ENCODE measurements at places on chromosomes 11 and 22.

DNA sequence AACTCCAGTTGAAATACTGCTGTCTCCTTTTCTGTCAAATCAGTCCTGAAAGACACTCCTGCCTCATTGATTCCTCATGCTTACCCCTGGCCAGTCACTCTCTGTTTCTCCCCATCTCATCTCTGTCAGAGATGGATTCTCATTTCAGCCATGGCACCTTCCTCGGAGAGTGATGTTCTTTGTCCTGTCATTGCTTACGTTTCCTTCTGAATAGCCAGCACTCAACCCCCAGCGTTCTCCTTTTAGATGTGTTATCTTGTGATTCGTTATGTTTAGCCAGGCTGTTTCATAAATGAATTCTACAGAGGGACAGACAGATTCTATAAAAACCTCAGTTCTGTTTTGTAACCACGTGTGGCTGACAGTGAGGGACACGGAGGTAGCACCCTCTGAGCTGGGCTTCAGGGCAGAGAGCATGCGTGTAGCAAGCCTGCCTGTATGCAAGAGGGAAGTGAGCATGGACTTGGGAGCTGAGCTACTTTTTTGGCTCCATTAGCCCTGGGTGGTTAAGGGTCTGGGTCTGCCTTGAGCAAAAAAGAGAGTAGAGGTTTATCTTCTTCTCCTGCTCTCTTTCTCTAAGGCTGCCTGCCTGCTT is 354.6 kb downstream of the DDX10 start:
- no peak for DNase-seq

GRCh38 chr11:128719556-128719824 is 25.6 kb downstream of the FLI1 start:
- no peak for DNase-seq

- no peak for DNase-seq
Observed at GRCh38 chr11:63840356-63841060, 1.6 kb downstream of the MARK2 start.

- no peak for DNase-seq
Observed at GRCh38 chr11:12159351-12160099, 49.1 kb downstream of the MICAL2 start.

DNA sequence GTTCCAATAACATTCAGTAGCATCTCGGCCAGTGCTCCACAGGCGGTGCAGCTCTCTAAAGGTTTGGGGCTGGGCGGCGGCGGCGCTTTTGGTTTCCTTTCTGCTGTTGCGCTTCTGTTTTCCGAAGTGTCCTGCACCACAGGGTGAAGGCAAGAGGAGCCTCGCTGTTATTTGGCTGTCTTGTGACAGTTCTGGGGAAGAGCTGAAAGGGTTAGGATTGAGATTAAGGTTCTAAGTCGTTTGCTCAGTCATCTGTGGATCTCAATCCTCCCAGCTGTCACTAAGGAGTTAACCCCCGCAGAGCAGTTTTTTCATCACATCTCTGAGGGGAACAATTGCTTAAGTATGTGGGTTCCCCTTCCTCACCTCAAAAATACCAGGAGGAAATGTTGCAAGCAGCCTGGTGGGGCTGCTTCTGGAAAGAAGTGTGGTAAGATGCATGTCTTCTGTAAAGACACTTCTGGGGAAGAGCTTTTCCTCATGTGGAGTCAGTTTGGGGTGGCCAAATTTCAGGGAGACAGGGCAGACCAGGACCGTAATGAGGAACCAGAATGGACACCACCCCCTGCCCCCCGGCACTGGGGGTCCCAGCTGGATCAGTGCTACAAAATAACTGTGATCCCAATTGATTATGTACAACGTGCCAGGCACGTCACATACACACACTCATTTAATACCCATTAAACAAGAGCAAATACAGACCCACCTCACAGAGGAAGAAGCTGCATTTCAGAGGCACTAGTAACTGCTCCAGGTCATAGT is 14.2 kb downstream of the TMEM121B start:
- no peak for DNase-seq

- DNase-seq, result peak; percentile 18
Observed at GRCh38 chr11:105609341-105609781, 512 bp upstream of the GRIA4 start.

DNA sequence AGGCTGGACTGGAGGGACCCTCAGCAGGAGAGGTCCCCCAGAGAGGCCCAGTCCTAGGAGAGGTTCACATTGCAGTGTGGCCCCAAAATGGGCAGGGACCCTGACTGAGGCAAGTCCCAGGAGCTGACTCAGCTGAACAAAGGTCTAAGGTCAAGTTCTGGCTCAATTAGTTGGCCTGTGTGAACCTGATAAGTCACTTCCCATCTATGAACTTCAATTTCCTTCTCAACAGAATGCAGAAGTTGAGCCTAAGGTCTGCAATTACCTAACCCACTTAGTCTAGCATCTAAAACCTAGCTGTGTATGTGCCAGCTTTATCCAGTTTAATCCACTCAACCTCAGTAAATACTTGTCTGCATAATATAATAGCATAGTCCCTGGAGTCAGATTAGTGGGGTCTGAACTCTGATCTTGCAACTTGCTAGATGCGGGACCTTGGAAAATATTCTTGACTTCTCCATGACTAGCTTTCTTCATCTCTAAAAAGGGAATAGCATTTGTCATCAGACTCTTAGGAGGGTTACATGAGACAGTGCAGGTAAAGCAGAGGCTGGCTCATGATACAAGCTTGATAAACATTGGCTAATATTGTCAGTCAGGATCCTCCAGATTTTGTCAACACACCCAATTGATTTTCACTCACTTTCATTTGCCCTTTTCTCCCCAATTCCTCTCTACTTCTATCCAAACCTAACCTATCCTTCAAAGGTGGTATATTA is 465.5 kb downstream of the INSC start:
- no peak for DNase-seq

DNA sequence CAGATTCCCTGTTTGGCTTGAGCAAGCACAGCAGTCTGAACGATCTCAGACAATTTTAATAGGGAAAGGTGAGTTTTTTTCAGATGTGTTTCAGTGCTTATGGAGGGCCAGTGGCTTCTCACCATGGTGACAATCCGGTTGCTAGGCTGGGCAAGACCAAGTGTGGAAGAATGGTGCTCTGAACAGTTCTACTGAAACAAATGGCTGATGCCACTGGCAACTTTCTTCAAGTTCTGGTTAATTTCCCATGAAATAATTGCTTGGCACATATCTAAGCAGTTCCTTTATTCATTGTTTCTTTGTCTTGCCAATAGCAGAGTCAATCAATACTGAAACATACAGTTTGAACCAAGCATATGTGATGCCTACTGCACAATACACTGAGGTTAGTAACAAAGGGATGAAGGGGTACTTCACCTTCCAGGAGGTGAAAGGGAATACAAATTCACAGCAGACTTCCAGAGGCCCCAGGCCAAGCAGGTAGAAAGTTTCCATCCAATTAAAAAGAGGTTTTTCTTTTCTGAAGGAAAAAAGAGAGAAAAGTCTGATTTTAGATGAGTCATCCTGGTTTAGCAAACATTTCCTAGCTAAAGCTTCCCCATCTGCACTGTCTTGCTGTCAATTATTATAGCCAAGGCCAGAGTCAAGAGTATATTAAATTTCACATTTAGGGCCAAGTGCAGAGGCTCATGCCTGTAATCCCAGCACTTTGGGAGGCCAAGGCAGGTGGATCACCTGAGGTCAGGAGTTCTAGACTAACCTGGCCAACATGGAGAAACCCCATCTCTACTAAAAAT is 21.2 kb upstream of the NDUFC2 start:
- DNase-seq, result no peak

DNA sequence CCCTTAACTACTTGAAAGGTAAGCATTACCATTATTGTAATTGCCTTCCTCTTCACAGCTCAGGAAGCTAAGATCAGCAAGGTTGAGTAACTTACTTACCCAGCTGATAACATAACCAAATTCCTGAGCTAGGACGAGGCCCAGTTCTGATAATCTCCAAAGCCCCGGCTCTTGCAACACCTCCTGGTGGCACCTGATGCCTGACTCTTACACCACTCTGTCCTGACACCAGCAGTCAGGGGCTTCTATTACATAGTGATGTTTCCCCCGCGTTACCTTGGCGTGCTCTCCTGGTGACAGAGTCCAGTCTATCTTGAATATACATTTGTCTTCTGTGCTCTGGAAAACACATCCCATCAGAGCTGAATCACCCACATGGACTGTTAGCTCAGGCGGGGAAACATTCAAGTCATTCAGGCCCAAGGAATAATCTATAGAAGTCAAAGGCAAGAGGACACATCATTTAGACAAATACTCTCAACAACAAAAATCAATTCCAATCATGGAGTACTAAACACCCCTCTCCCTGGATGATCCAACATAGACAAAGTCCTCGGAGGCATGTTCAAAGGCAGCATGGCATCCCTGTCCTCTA is 12.6 kb downstream of the JAML start:
- DNase-seq, result no peak

- no peak for DNase-seq
Observed at GRCh38 chr22:49403102-49403501, 424.6 kb downstream of the BRD1 start.

DNA sequence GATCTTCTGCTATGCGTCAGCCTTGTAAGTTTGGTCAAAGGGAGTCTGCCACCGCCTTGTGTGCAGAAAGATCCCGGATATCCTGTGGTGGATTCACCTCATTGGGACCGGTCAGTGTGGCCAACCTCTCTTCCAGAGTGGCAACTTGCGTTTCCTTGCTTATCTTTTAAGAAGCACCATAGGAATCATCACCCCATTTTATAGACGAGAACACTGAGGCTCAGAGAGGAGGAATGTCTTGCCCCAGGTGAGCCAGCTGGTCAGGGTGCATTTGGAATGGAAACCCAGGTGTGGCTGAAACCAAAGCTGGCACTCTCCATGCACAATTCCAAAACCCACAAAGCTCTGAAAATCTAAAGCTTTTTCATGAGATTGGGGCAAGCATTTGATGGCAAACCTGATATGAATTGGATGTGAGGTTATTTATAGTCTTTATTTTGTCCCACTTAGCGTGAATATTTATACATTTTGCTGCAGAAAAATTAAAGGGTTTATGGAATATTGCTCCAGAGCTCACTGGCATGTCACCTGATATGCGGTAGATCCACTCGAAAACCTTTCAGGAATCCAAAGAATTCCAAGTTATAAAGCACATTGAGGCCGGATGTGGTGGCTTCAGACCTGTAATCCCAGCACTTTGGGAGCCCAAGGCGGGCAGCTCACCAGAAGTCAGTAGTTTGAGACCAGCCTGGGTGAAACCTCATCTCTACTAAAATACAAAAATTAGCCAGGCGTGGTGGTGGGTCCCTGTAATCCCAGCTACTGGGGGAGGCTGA is 12.1 kb upstream of the EIF3D start:
- no peak for DNase-seq

GRCh38 chr22:36928786-36929535 is 15.5 kb downstream of the CSF2RB start:
- no peak for DNase-seq

DNA sequence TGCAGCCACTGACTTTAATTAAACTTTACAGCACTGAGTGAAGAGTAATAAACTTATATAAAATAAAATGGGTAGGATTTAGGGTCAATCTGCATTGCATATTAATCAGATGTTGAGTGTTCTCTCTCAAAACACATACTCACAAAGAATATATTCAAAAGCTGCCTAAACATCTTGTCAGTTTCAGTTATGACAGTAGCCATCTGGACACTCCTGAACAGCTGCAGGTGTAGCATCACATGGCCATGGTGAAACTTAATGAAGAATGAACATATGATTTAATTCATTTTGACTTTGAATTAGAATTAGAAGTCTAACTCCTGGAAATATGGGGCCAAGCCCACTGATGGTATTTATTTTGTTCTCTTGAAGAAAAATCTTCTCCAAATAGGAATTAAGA is 684.3 kb upstream of the RAG2 start:
- no peak for DNase-seq

GRCh38 chr11:1937616-1938342 is 9.4 kb upstream of the MRPL23 start:
- no peak for DNase-seq

DNA sequence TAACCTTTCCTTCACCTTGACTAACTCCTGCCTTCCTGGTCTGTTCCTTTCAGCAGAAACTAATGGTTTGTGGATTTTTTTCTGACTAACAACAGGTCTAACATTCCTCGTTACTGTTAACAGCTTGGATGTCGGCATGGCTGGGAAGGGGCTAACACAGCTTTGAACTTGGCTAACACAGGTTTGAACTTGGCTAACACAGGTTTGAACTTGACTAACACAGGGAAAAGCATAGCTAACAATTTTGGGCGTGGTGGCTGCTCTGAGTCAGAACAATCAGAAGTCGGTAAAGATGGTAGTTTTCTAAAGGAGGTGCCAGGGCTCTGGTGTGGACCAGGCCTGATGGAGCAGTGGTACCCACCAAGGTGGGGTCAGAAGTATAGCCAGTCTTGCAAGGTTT is 16.1 kb downstream of the MIAT start:
- DNase-seq, result no peak

GRCh38 chr22:36833073-36833472 is 16.2 kb upstream of the PVALB start:
- DNase-seq, result no peak

DNA sequence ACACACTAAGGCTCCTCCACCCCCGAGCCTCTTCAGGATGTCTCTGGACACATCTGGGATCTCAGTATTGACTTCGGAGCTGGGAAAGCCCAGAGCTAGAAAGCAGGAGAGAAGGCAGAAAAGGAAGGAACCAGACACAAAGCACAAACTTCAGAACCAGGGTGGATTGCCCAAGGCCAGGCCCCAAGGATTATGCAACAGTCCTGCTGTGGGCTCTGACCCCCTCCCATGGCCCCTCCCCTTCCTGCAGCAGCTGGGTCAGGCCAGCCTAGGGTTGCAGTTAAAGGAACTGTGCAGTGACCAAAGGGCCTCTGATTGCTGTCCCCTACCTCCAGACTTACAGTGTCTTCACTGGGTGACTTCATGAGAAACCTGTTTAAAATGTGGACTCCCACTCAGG is 5.3 kb downstream of the KCNE3 start:
- no peak for DNase-seq

DNA sequence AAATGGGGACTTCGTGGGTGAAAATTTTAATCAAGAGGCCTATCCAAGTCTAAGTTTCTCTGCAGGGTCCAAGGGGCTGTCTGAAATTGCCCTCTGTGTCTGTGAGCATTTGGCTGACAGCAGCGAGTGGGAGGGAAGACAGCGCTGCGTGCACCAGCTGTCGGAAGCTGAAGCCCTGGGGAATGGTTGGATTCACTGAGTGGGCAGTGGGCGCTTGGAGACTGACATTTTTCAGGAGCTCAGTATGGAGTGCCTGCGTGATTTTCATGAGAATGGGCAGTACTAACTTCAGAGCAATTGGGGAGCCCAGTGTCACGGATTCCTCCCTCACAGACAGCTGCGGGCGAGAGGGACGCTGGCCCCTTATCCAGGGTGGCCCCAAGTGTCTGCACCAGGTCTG is 388.8 kb upstream of the B3GAT1 start:
- DNase-seq, result no peak

GRCh38 chr11:38952698-38953097 is 2354.7 kb upstream of the RAG2 start:
- no peak for DNase-seq

DNA sequence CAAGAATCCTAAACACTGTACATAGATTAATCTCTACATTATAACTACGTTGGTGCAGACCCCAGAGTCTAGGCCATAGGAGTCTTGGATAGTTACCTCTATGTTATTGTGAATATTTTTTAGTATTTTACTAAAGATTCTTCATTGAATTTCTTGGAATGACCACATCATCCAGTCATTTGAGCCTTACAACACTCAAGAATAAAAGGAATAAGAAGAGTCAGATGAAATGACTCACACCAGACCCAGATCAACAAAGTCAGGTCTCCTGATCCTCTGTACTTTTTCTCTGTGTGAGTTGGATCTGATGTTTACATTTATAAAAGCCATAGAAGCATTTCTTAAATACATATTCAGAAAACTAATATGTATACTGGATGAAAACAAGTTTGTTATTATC is 179.2 kb upstream of the ARHGAP20 start:
- no peak for DNase-seq
